Activated T-helper 2 cell treated with anti-CD3 and anti-CD28 coated beads, Interferon-gamma antibody, Interleukin-2, Interleukin-4, amounts not matched to agents 10 μg/mL and 5 μg/mL and 100 μg/mL, durations not matched to agents 14 hours and 24 hours and 36 hours (primary cell): ENCODE measurements at places on chromosomes 2 and 18. TPM values are rescaled to one million over a fixed set of nuclear protein-coding genes. Genes with fewer than 3 reads are reported as not detected.
A peak's percentile ranks its signal among the peaks of the same experiment; 100 is the strongest.

- H3K36me3 ChIP-seq = no peaks in the 10 kb centered on the region
- peak overlapping the region; percentile 54 for H3K4me3 ChIP-seq
- peaks cover 31% of the 10 kb centered on the region for H3K4me1 ChIP-seq
- peak overlapping the region; percentile 84 for H3K27ac ChIP-seq
- no peak for DNase-seq
Observed at GRCh38 chr2:240403396-240404104, 31.9 kb upstream of the GPC1 start.

DNA sequence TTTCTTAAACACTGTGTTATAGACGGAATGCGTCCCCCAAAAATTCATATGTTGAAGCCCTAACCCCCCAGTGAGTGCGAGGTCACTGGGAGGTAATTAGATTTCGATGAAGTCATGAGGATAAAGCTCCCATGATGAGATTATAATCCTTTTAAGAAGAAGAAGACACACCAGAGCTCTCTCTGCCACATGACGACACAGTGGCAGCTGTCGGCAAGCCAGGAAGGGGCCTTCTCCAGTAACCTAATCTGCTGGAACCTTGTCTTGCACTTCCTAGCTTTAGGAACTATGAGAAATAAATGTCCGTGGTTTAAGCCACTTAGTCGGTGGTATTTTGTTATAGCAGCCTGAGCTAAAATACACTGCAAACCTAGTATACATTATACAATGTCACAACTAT, 12.3 kb downstream of the TMEM237 start:
- H3K4me1 ChIP-seq = peaks cover 1% of the 10 kb centered on the region
- H3K36me3 ChIP-seq = peaks cover 49% of the 10 kb centered on the region
- H3K27ac ChIP-seq = no peak overlapping the region
- H3K27me3 ChIP-seq = no peaks in the 10 kb centered on the region
- H3K4me3 ChIP-seq = no peak overlapping the region
- DNase-seq = no peak

The SLC8A1 gene
- total RNA-seq = 5.5 and 5.7 TPM in 2 replicates

The GPBAR1 gene
- total RNA-seq = 0.41 and 0.87 TPM in 2 replicates

The POTEE gene
- total RNA-seq = 0.62 and 1.4 TPM in 2 replicates

The GULP1 gene
- total RNA-seq = not detected in 2 replicates

DNA sequence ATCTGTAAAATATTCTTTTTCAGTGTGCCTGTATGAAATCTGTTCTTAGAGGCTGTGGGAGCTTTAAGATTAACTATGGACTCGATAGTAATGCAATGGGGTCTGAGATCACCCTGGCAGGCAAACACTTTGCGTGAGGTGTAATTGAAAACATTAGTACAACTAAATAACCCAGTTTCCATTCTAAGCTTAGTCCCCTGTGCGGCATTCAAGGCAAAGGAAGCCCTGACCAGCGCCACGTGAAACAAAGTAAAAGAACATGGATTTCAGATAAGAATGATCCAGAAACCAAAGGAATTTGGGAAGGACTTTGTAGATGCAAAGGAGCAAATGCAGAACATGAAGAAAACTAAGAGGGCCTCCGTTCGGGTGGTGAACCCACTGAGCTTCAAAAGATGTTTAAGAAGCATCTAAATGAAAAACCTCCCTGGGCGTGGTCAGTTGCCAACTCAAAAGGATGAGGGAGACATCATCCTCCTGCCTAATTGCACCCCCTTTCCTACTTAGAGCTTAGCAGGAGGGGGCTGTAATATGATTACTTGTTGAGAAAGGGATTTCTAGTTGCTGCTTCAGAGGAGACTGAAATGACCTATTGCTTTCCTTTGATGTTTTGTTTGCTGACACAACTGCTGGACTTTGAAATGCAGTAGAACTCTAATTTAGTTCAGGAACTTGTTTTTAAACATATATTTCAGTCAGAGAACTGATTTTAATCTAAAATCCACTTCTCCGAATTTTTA, 7.9 kb upstream of the CETN1 start:
- no peaks in the 10 kb centered on the region for H3K36me3 ChIP-seq
- no peak overlapping the region for H3K27ac ChIP-seq
- H3K4me3 ChIP-seq = no peak overlapping the region
- DNase-seq = no peak
- no peaks in the 10 kb centered on the region for H3K4me1 ChIP-seq

DNA sequence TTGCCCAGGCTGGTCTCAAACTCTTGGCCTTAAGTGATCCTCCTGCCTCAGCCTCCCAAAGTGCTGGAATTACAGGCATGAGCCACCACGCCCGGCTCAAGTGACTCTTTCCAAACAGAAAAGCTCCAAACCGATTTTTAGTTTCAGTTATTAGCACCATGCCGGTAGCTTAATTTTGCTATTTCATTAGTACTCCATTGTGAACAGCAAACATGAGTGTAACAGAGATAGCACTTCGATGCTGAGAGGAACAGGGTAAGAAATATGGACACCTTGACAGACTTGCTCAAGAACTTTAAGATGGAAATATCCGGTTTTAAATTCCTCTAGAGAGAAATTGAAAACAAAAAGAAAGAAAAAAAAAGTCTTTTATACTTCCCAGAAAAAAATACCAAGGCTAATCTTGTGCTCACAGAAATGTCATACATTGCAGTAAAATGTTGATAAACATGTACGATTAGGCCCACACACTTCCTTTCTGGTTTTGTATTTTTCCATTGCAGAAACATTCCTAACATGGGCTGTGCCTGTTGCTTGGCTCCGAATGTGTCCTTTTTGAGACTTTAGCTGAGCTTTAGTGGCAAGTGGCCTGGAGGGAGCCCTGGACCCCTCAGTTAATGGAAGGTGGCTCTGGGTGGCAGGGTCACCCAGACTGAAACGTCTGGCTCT, 18.3 kb downstream of the FHL2 start:
- H3K4me3 ChIP-seq = no peak overlapping the region
- H3K4me1 ChIP-seq = peaks cover 6% of the 10 kb centered on the region
- no peaks in the 10 kb centered on the region for H3K27me3 ChIP-seq
- peaks cover 3% of the 10 kb centered on the region for H3K36me3 ChIP-seq
- DNase-seq = no peak

- no peak for DNase-seq
- no peaks in the 10 kb centered on the region for H3K4me1 ChIP-seq
- H3K36me3 ChIP-seq = no peaks in the 10 kb centered on the region
- peaks cover 16% of the 10 kb centered on the region for H3K27me3 ChIP-seq
- no peak overlapping the region for H3K4me3 ChIP-seq
Observed at GRCh38 chr2:102848366-102848839, 86.6 kb downstream of the TMEM182 start.

DNA sequence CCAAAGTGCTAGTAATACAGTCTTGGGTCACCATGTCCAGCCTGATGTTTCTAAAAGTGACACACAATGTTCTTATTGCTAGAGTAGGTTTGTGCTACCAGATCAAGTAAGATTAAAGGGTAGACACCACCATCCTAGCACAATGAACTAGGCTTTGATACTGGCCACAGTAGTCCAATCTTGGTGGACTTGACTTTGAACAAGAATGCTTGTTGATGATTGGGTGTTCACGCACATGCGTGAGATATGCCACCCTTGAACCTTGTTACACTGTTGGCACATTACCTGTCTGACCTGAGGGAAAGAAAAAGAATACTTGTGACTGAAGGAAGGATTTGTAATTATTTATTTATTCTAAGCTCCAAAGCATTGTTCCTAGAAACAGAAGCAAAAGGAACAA, 72.1 kb upstream of the EMILIN2 start:
- no peak overlapping the region for H3K27ac ChIP-seq
- H3K4me1 ChIP-seq = peaks cover 5% of the 10 kb centered on the region
- DNase-seq = no peak
- no peak overlapping the region for H3K4me3 ChIP-seq
- peaks cover 70% of the 10 kb centered on the region for H3K36me3 ChIP-seq

- peaks cover 60% of the 10 kb centered on the region for H3K4me1 ChIP-seq
- H3K27ac ChIP-seq = no peak overlapping the region
- no peak for DNase-seq
- no peak overlapping the region for H3K4me3 ChIP-seq
- H3K36me3 ChIP-seq = peaks cover 68% of the 10 kb centered on the region
Observed at GRCh38 chr2:62217970-62218369, 22.1 kb downstream of the B3GNT2 start.

DNA sequence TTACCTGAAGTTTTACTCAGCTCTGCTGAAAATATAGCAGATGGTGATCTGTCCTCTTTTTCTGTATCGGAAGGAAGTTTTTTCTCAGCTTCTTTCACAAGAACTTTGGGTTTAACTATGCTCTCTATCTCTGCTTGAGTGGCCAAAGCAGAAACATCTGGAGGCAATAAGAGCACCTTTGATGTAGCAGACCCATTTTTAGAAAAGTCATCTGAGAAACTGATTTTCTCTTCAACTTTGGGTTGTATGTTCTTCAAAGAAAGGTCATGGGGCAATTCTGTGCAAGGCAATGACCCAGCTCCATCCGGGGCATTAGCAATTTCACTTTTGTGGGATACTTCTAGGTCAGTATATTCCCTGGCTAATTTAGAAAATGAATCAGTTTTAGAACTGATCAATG, 25.2 kb downstream of the RTN4 start:
- H3K4me3 ChIP-seq = no peak overlapping the region
- peaks cover 3% of the 10 kb centered on the region for H3K4me1 ChIP-seq

DNA sequence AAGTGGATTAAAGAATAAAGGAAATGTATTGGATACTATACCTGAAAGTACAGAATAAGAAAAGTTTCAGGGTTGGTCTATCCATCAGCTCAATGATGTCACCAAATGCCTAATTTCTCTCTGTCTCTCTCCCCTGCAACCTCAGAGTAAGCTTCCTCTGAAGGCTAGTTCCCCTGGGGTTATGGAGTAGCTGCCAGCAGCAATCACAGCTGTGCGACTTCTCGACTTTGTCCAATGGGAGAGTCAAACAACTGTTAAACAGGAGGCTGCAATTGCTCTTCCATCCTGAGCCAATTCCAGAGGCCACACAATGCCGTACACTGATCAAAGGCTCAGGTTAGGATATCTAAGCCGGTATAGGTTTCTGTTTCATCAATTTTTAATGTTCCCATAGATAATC, 95.3 kb upstream of the FANCL start:
- H3K4me3 ChIP-seq = no peak overlapping the region
- no peak overlapping the region for H3K27ac ChIP-seq
- H3K27me3 ChIP-seq = peaks cover 5% of the 10 kb centered on the region

DNA sequence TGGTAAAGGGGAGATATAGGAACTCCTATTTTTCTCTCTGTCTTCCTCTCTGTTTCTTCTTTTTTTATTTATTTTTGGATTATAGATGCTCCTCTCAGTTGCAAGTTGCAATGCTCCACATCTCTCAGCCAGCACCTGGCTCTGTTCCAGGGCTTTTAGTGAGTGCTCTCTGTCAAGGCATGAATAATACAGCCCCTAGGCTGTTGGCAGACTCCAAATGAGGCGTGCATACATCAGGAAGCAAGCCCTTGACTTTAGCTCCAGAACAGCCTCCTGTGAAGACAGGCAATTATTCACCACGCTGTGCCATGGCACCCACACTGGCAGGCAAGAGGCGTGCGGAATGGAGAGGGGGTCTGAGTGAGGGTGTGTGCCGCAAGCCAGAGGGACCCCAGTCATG, 228.1 kb upstream of the PXDN start:
- no peak overlapping the region for H3K4me3 ChIP-seq
- H3K36me3 ChIP-seq = no peaks in the 10 kb centered on the region

DNA sequence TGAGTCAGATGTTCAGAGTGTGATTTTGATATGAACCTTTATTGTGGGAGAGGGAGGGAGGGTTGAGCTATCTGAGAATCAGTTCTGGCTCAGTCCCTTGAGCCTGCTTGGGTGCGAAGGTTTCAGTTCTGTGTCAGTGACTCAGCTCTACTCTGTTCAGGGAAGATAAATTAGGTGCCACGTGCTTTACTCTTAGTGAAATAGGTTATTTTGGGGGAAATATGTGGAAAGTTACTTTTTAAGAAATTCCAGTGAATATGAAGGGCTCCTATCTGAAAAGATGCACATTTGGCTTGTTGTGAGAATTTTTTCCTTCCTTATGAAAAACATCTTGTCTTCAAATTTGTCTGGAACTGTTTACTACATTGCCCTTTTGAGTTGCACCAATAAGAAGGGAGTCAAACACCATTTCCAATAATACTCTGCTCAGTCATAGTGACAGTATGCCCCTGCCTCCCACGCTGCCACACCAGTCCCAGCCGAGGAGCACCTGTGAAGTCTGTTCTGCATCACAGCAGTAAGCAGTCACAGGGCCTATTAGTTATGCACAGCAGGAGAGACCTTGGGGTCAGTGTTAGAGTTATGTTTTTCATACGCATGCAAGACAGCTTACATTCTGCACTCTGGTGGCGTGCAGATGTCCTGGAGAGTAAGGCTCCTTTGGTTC, 32.8 kb upstream of the DNAH7 start:
- no peak for DNase-seq
- H3K36me3 ChIP-seq = no peaks in the 10 kb centered on the region
- no peak overlapping the region for H3K4me3 ChIP-seq
- H3K4me1 ChIP-seq = peaks cover 23% of the 10 kb centered on the region
- H3K27ac ChIP-seq = no peak overlapping the region

GRCh38 chr2:216001216-216002100, 11.9 kb downstream of the MREG start:
- DNase-seq = no peak
- H3K4me3 ChIP-seq = no peak overlapping the region
- H3K4me1 ChIP-seq = peaks cover 38% of the 10 kb centered on the region
- H3K27ac ChIP-seq = no peak overlapping the region
- H3K36me3 ChIP-seq = peaks cover 13% of the 10 kb centered on the region

DNA sequence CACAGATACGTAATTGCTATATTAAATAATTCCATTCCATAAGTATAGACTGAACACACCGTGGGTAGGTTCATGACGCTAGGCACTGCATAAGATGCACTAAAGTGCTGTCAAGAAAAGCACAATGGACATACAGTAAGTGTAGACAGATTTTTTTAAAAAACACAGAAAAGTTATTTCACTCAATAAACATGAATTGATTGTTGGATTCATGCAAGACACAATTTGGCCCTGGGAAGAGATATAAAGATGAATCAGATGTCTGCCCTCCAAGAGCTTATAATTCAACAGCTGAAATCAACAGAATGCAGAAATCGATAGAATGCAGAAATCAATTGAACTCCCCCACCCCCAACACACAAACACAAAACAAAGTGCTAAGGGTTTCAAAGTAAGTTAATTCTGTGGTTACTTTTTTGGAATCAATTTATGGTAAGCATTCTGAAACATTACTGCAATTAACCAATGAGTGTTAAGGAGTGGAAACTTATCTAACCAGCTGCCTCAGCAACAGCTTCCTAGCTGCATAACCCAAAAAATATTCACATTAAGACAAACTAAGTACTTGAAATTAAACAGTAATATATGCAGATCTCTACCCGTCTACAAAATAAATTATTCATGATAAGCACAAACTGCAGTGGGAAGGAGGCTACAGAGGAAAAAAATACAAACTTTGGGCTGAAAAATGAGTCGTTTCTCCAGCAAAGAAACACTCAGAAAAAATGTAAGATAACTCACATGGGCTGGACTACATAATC, 1.6 kb downstream of the NBAS start:
- H3K27me3 ChIP-seq = peaks cover 4% of the 10 kb centered on the region
- peaks cover 37% of the 10 kb centered on the region for H3K4me1 ChIP-seq
- peaks cover 4% of the 10 kb centered on the region for H3K36me3 ChIP-seq
- no peak overlapping the region for H3K27ac ChIP-seq

The INO80B gene
- total RNA-seq = 45.2 and 48.5 TPM in 2 replicates
